ENCODE measurements at places on chromosomes 11 and 22.

DNA sequence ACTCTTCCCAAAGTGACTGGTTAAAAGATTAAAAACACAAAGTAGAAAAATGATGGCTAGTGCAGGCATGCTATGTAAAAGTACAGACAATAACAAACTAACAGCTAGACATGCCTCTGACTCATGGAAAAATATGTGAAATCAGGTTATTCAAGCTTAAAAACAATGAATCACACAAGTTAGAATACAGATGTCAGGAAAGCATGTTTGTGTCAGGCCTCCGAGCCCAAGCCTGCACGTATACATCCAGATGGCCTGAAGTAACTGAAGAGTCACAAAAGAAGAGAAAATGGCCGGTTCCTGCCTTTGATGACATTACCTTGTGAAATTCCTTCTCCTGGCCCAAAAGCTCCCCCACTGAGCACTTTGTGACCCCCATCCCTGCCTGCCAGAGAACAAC, 110.1 kb downstream of the NOX4 start:
- DNase-seq: no peak

GRCh38 chr11:12090761-12091258, 19.6 kb upstream of the MICAL2 start:
- no peak for DNase-seq

DNA sequence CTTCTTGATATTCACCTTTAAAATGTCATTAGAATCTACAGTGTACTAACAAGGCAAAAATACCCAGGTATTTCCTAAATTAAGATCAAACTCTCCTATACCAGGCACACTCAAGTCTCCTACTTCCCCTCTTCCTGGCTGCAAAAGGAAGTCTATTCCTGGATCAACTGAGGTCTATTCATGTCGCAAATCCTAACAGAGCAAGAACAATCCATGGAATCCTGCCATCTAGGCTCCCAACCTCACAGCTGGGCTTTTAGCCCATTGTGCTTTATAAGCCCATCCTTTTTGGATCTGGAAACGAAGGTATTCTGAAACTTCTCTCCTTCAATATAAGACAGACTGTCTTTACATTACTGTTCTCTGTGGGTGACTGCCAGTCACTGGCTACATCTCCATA, 161.8 kb downstream of the SOX6 start:
- peak; percentile 81 for DNase-seq

DNA sequence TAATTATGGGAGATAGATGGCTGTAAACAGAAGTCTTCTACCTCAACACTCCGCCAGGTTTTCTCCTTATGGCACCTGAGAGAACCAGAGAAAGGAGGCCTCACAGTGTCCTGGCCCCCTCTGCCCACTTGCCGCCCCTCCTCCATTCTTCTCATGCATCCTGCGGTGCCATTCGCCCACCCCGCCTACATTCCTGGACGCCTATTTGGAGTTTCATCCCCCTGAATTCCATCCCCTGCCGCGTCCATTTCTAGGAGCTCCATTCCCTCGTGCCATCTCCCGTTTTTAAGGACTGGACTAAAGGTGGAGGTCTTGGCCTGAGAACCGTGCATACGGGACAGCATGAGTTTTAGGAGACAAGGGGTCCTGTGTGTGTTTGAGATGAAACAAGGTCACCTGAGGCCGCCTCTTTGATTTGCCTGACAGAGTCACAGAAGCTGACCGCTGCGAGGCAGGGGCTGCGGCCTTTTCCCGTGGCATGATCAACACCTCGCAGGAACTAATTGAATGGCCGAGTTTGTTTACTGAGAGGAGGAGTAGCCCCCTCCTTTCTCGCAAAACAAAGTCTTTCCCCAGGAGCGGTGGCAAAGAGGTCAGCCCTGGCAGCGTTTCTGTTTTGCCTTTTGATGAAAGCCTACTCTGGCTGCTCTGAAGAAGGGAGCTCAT, 246.2 kb downstream of the ST3GAL4 start:
- peak; percentile 82 for DNase-seq

GRCh38 chr11:79864882-79865281, 424.1 kb upstream of the TENM4 start:
- no peak for DNase-seq

DNA sequence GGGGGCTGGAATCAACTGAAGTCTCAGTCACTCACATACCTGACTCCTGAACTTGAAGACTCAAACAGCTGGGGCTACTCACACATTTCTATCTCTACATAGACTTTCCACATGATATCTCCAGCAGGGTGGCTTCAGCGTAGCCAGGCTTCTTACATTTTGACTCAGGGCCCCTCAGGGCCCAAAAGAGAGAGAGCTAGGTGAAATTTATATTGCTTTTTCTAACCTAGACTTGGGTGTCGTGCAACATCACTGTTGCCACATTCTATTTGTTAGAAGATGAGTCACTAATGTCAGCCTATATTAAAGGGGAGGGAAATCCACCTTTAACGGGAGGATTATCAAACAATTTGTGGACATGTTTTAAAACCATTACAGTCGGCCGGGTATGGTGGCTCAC, 71.9 kb upstream of the RRM1 start:
- DNase-seq: no peak

DNA sequence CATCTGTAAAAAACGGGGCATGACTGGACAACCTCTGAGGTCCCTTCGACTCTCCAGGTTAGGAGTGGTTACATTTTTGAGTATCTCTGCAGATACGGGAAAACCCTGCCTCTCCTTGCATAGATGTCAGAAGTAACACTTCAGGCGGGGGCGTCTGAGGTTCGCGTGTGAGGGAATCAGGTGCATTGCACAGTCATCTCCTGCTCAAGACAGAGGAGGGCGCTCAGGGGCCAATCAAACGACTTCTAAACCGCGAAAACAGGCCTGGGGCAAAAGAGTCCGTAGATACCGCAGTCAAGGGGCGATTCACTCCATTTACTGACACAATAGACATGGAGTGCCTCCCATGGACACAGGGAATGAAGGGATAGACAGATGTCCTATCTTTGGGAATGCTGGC, 31.7 kb downstream of the KIRREL3 start:
- DNase-seq: peak; percentile 72

- no peak for DNase-seq
Measured at GRCh38 chr22:20637750-20638506, 130.5 kb downstream of the MED15 start.

- no peak for DNase-seq
Measured at GRCh38 chr11:94583866-94584500, 16.8 kb downstream of the PIWIL4 start.

GRCh38 chr11:33362051-33362910, 105.1 kb downstream of the HIPK3 start:
- DNase-seq: peak; percentile 21

DNA sequence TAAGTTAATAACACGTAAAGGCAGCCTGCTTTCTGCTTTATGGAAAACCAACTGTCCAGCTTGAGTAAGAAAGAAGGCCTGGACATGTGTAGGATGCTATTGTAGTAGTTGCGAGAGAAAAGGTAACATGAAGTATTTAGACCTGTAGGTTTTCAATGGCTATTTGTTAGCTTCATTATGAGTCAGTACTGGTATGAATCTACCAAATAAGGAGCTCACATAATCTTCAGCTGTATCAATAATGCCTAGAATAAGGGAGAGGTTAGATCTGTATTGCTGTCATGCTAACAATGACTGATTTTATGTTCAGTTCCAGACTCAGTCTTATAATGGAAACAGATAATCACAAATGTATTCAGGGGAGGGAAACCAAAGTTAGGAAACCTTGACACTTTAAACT, 550.3 kb downstream of the CNTN5 start:
- no peak for DNase-seq

GRCh38 chr22:27876684-27877083, 42.4 kb downstream of the PITPNB start:
- peak; percentile 34 for DNase-seq

DNA sequence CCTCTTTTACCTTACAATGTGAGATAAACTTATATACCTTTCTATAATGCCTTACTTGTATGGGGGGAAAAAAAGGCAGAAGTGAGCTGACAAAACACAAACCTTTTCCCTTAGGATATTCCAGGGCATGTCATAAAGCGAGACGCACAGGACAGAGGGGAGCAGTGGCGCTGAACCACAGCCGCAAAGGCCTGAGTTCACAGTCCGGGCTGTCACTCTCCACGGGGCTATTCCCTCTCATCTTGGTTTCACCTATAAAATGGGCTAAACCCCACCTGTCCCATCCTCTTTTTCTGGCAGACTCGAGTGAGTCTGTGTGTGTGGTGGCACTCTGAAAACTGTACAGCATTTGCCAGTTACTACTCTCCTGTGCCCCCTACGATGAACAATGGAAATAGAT, 14.4 kb upstream of the FXYD2 start:
- DNase-seq: no peak

GRCh38 chr11:70325824-70326223, 55.3 kb downstream of the PPFIA1 start:
- no peak for DNase-seq

All from neural progenitor cell (in vitro differentiated cells).